ENCODE measurements at places on chromosomes 11 and 22. TPM values are rescaled to one million over a fixed set of nuclear protein-coding genes. Genes with fewer than 3 reads are reported as not detected.
A peak's percentile ranks its signal among the peaks of the same experiment; 100 is the strongest.

The TRPC6 gene
- total RNA-seq, result 34.8 TPM

- DNase-seq, result no peak
Measured at GRCh38 chr11:16912692-16913111, 101.5 kb downstream of the PLEKHA7 start.

The SORL1 gene
- 25.3 TPM for total RNA-seq

DNA sequence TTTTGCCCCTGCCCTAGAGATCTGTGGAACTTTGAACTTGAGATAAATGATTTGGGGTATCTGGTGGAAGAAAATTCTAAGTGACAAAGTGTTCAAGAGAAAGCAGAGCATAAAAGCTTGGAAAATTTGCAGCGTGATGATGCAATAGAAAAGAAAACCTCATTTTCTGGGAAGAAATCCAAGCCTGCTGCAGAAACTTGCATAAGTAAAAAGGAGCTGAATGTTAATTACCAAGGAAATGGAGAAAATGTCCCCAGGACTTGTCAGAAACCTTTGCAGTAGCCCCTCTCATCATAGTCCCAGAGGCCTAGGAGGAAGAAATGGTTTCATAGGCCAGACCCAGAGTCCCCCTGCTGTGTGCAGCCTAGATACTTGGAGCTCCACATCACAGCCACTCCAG, 686.9 kb downstream of the FAM181B start:
- DNase-seq, result peak; percentile 38

- no peak for DNase-seq
Measured at GRCh38 chr11:83191491-83191890, 2.0 kb upstream of the ANKRD42 start.

DNA sequence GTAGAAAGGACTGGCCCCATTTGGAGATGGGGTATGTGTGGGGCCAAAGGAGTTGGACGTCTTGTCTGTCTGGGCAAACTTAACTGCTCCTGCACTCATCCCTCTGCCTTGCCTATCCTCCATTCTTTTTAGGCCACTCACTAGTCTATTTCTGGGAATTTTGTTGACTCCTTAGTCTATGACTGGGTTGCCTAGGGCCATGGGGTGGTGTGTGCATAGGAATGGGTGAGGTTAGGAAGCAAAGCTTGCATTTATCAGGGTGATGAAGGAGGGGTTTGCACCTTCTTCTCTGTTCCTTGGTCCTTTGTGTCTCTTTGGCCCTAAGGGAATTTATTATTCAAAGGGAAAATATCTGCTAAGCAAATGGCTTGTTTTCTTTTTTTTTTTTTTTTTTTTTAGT, 80.9 kb upstream of the OR9Q1 start:
- DNase-seq, result no peak

DNA sequence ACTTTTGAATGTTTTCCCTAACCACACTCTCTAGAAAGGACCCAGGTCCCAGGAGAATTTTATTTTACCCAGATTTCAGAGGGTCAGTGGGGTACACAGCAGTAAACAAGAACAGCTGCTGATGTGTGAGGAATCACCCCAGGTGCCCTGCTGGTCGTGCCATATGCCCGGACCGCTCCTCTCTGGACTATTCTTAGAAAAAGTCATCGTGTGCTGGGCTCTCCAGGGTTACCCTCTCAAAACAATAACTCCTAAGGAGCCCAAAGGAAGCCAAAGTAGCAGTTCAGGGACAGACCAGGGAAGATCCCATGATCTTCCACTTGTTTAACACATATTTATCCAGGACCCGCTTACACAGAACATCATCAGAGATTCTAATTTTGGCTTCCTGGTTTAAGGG, 29.7 kb downstream of the LRP4 start:
- DNase-seq, result no peak

GRCh38 chr11:85991508-85991907, 77.4 kb downstream of the PICALM start:
- DNase-seq, result no peak

DNA sequence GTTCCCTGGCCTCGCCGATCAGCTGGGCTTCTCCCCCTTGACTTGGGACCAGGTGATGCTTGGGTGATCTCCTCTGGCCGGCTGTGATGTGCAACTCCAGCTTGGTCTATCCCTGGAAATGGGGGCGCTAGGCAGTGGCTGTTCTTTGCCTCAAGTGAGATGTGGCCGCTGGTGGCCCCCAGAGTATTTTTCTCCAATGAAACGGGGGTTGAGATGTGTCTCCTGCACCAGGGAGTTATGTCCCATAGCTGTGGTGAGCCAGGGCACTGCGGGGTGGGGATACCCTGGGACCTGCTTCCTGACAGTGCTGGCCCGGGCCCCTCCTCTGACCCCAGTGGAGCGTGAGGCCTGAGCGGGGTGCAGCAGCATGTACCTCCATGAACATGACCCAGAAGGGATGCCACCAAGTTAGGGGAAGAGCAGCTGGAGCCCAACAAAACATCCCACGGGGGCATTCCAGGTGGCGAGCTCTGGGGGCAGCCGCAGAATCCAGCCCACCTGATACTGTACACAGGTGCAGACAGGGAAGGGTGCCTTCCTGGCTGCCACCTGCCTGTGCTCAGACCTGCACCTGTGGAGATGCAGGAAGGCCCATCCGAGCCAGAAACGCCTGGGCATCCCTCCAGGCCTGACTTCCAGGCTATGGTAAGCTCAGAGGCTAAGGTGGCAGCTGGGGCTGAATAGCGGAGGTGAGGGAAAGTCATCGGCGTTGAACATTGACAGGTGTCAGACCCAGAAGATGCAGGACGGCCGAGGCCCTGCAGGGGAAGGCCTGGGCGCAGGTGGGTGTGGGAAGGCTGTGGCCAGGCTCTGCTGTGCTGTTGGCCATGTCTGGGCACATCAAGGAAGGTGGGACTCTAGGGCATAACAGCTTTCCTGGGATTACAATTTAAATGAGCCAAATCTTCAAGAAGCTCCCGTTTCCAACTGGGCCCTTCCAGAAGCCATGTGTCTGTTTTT, 97.3 kb downstream of the CTTN start:
- DNase-seq, result no peak

DNA sequence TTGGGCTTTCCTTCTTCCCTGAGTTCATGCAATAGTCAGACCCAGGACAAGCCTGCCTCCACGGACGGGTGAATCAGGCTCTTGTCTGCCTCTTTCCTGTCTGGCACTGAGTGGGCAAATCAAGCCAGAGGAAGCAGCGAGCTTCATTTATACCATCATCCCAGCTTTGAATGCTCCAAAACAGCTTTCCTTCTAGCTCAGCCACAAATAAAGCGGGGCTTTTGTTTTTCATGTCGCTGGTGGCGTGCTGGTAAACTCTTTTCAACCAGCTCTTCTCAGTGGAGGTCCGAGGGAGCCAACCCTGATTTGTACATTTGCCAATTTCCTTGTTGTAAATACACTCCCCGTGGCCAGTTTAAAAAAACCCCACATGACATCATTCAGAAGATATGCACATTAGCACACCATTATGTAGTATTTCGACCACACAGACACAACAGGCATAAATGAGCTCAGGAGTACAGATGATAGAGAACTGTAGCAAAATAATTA, 8.6 kb downstream of the C11orf91 start:
- DNase-seq, result peak; percentile 83

The USH1C gene
- total RNA-seq, result 0.10 TPM

- DNase-seq, result no peak
Measured at GRCh38 chr11:134759274-134759673, 347.2 kb upstream of the B3GAT1 start.

- no peak for DNase-seq
Measured at GRCh38 chr11:126628450-126628789, 272.9 kb downstream of the ST3GAL4 start.

DNA sequence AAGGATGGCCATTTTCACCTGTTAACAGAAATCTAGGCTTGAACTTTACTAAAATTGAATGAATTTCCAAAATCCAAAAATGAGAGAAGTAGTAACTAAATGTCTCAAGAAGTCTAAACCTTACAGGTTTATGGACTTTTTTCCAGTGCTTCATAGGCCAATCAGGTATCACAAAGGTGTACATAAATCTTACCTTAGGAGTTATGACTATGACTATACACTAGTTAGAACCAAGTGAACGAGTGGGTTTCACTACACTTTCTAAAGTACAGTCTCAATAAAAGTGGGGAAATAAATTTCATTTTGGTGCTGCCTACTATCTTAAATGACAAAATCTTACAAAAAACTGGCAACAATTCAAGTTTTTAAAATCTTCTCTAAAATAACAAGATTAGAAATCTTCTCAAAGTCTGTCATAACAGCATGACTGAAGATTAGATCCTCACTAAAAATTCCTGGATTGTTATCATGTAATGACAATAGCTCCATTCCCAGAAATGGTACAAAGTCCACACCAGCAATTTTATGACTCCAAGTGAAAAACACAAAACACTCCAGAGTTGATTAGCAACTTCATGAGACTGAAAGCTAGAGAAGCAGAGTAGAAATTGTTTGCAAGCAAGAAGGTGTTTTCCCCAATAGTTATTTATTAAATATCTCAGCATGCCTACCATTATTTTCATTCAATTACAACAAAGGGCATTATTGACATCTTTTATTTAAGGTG, 20.9 kb downstream of the SOX6 start:
- no peak for DNase-seq

The APOL1 gene
- total RNA-seq, result 1.9 TPM

- no peak for DNase-seq
Measured at GRCh38 chr11:235609-235996, 539 bp downstream of the SIRT3 start.

DNA sequence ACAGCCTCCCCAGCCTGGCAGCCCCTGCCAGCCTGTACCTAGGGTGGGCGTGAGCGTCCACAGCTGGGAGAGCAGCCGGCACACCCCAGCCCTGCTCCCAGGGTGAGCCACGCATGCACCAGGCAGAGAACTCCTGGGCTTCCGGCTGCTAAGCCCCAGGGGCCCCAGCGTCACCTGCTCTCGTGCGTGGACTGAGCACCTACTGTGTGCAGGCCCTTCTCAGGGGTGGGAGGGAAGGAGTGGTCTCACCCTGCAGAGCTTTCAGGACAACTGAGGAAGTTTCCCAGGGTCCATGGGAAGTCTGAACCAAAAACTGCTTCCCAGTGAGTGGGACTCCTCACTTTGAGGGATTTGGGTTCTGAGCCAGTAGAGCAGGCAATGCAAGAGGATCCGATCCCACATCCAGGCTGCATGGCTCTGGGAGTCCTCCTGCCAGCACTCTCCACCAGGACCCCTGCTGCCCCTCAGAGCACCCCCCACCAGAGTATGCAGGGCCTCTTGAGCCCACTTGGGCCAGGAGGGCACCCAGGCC, 47.1 kb upstream of the PRODH start:
- DNase-seq, result no peak

DNA sequence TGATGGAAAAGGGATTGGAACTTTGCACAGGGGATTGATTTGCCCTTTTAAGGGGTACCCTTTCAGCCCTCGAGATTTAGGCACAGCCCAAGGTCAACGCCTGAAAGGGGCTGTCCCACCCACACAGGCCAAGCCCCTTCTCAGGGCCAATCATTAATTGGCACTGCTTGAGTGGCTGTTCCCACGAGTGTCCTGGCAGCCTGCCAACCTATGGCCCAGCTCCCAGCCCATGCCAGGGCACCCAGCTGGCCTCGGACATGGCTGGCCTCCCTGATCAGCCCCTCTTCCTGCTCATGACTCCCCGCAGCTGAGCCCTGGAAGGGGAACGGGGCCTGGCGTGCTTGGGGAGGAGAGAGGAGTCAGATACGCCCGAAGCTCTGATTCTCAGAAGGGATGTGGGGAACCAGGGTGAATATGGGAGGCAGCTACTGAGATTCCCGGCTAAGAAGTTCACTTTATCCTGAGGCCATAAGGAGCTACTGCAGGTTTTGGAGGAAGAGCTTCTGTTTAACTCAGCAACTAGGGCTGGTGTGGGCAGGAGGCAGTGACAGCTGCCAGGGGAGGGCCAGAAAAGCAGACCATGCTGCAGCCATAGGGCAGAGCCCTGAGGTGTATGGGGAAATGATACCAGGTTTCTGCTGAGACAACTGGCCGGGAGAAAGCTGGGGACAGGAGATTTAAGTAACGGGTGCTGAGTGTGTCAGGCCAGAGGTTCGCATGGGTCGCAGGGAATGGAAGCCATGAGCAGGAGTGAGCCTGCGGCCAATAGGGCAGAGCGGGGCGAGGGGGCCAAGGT, 30.0 kb downstream of the WNT7B start:
- no peak for DNase-seq

The EIF4ENIF1 gene
- total RNA-seq, result 10.5 TPM

- DNase-seq, result no peak
Measured at GRCh38 chr11:64510759-64511158, 80.3 kb upstream of the SLC22A12 start.

GRCh38 chr11:121090145-121090721, 10.8 kb upstream of the TECTA start:
- no peak for DNase-seq

DNA sequence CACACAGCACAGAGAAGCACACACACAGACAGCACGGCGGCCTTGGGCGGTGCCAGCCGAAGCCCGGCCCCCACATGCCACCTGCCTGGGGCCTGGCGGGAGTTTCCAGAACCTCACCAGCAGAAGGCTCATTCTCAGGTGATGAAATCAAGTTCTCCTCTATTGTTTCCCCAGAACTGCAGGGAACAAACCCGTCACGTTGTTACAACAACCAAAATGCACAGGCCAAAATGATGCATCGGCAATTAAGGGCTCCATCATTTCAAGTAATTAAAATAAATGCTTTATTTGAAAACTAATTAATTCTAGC, 30.8 kb downstream of the GNB1L start:
- no peak for DNase-seq

DNA sequence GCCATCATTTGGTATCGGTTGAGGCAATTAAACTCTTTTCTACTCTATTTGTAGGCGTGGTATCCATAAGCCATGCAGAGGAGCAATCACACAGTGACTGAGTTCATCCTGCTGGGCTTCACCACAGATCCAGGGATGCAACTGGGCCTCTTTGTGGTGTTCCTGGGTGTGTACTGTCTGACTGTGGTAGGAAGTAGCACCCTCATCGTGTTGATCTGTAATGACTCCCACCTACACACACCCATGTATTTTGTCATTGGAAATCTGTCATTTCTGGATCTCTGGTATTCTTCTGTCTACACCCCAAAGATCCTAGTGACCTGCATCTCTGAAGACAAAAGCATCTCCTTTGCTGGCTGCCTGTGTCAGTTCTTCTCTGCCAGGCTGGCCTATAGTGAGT, 8.4 kb downstream of the OR9G4 start:
- no peak for DNase-seq

- DNase-seq, result no peak
Measured at GRCh38 chr11:6321961-6322362, 1.7 kb upstream of the CAVIN3 start.

The GTSE1 gene
- total RNA-seq, result 3.6 TPM

GRCh38 chr11:66228521-66228920, 39.9 kb upstream of the RAB1B start:
- DNase-seq, result peak; percentile 2

The LRRC32 gene
- 17.5 TPM for total RNA-seq

GRCh38 chr22:37508431-37508992, 10.7 kb downstream of the CARD10 start:
- DNase-seq, result no peak

The KCNQ1 gene
- 1.3 TPM for total RNA-seq

GRCh38 chr22:40654522-40655167, 18.1 kb upstream of the MRTFA start:
- DNase-seq, result peak; percentile 95

DNA sequence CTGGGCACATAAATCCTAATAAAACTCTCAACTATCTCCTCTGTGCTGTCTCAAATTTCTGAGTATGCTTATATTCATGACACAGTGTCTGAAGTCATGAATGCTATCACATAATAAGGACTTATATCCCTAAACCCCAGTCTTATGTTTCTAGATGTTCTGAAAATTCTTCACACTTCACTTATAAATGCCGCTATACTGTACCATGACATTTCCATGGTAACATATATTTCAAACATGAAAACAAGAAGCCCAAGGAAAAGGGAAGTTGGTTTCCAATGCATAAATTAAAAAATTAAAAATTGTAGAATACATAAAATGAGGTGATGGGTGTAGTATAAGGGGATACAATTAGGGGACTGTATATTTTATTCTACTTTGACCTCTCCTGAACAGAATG, 11.7 kb downstream of the GVQW3 start:
- no peak for DNase-seq

The TEAD1 gene
- 62.1 TPM for total RNA-seq
